AG10803 (cell line): ENCODE measurements at places on chromosomes 12 and 14.
A peak's percentile ranks its signal among the peaks of the same experiment; 100 is the strongest.

GRCh38 chr14:81797315-81797714 lies 263.7 kb upstream of the SEL1L start:
- no peak for DNase-seq

- DNase-seq: peak; percentile 74
These were observed 783 bp downstream of the CORO1C start for GRCh38 chr12:108730365-108731104.

DNA sequence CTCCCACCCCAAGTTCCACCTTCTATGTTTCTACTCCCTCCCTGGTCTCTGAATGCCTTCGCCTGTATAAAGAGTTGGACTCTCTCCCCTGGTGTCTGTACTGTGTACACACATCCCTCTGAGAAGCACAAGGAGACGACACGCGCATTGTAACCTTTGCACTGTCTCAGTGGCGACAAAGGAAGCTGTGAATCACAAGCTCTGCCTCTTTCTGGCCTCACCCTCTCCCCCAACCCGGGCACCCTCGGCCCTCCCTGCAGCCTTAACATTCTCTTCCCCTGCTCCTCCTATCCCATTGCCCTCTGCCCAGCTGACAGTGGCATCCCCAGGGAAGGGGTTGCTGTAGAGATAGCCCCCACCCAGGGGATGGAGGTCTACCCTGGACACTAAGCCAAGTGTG lies 2.5 kb upstream of the SMARCD1 start:
- no peak for DNase-seq

DNA sequence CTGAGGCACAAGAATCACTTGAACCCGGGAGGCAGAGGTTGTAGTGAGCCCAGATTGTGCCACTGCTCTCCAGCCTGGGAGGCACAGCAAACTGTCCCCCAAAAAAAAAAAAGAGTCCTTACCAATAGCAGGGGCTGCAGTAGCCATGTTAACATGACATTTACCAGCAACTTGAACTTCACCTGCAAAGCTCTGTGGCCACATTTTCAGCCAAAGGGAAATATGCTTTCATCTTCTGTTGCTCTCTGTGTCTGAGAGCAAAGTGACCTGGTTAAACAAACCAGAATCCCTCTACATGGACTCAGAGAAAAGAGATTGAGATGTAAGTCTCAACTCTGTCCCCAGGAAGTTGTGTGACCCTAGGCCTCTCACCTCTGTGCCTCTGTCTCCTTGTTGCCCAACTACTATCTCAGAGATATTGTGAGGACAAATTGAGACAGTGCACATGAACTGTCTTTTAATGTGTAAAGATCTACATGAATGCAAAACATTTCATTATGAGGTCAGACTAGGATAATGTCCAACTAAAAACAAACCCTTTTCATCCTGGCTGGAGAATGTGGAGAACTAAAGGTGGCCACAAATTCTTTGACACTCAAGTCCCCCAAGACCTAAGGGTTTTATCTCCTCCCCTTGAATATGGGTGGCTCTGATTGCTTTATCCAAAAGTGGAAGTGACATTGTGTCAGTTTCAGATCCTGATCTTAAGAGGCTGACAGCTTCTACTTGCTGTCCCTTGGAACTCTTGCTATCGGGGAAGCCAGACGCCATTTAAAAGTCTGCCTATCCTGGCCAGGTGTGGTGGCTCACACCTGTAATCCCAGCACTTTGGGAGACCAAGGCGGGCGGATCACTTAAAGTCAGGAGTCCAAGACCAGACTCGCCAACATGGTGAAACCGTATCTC lies 24.7 kb upstream of the P2RX4 start:
- no peak for DNase-seq

GRCh38 chr12:103908877-103909276 lies 21.3 kb upstream of the HSP90B1 start:
- peak; percentile 82 for DNase-seq

- DNase-seq: no peak
These were observed 37.6 kb upstream of the GRIP1 start for GRCh38 chr12:66716522-66716921.

GRCh38 chr14:85464135-85464895 lies 65.6 kb upstream of the FLRT2 start:
- DNase-seq: no peak

GRCh38 chr12:52316290-52316689 lies 4.9 kb downstream of the KRT83 start:
- no peak for DNase-seq

DNA sequence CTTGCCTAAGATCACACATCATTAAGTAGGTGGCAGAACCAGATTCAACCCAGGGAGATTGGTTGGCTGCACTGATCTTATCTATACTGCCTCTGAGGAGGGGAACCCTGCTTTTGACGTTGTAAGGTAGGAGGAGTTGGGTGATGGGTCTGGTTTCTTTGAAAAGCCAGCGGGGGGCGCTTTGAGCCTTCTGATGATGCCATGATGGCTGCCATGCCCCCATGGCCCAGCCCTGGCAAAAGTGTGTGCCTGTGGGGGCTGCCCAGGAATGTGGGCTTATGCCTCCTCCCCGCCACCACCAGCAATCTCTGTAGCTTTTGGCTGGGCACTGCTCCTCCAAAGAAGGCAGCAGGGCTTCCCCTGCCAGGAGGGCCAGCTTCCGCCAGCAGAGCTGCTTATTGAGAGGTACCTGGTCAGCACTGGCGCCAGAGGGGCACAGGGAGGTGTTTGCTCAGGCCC lies 224.3 kb downstream of the SLC41A2 start:
- no peak for DNase-seq

GRCh38 chr12:8482571-8483061 lies 26.9 kb downstream of the CLEC6A start:
- DNase-seq: no peak

DNA sequence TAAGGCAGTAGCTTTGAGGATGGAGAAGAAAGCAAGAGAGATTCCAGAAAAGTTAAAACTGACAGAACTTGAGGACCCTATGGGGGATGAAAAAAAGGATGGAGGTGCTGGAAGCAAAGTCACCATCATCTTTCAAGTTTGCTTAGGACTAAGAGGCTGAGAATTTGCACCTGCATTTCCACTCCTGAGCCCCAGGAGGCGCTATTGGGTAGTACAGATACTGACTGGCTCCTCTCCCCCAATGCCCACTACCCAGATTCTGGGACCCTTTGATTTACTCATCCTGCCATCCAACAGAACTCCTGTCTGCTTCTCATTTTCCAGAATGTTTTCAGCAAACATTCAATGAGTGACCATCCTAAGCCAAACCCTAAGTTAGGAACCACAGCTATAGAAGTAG lies 34.0 kb upstream of the CMKLR1 start:
- no peak for DNase-seq

DNA sequence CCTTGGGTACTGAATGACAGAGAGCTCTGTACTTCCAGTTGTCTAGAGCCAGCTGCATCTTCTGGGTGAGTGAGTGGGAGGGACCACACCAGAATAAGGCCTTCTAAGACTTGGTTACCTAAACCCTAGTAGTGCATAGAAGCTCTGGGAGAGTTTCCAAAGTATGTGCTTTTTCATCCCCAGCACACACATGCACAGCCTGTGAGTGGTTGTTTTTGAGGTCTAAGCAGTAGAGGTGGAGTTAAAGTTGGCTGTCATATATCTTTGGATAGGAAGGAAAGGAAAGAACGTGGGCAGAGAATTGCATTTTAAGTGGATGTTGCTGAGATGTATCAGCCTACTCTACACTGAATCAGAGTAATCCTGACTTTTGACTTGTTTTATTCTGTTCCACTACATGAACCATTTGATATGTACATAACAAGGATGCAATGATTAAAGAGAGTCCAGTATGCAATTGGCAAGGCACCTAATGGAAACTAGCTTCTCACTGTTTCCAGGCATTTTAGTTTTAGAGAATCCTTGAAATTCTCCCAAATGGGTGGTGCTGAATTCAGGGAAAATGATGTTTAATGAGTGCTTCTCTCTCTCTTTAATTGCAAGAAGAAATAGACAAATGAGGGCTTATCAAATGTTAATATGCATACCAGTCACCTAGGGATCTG lies 51.8 kb upstream of the PRICKLE1 start:
- DNase-seq: no peak

- DNase-seq: peak; percentile 92
These were observed 50.0 kb downstream of the PPFIBP1 start for GRCh38 chr12:27573972-27574371.

GRCh38 chr14:69108358-69108757 lies 44.6 kb downstream of the DCAF5 start:
- no peak for DNase-seq

- peak; percentile 61 for DNase-seq
These were observed 165.5 kb upstream of the PLXNC1 start for GRCh38 chr12:93982771-93983315.

DNA sequence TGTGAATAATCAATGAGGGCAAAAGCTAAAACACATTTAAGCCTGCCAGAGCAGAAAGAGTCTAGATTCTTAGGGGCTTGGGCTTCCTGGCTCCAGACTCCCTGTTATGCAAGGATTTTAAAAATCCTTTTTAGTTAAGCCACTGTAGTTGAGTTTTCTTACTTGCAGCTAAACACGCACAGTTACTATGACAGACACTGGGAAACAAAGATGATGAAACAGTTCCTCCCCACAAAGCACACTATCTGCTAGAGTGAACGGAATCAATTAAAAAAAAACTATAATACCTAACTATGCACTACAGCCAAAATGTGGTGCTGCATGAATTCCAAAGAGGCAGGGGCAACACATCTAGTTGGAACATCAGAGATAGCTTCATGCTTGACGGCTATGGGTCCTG lies 28.2 kb downstream of the RPS6KA5 start:
- DNase-seq: peak; percentile 32

DNA sequence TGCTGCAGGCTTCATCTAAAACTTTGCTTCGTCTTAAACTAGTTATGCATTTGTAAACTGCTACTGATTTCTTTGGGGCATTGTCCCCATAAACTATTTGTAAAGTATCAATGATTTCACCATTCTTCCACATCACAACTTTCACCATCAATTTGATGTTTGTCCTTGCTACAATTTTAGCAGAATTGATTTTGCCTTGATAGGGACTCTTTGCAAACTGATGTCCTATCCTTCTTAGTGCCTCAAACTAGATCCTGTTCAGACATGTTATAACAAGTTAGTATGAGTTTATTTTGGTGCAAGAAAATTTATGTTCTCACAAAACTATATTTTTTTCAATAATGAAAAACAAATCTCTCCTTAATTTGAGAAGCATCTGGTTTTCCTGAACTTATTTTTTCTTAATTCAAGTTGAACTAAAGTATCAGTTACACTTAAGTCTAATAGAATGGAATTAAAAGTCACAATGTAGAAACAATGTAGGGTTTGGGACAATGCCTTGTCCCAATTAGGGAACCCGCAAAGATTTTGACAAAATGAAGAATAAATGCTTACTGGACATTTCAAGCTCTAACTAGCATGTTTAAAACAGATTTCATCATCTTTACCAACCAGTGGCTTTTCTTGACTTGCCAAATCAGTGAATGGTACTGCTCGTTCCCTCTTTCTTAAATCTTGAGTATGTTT lies 10.1 kb upstream of the ARID4A start:
- peak; percentile 32 for DNase-seq

- DNase-seq: peak; percentile 93
These were observed 112.3 kb upstream of the BCL2L14 start for GRCh38 chr12:11958221-11959091.
